ENCODE measurements at places on chromosomes 5 and 9.
A peak's percentile ranks its signal among the peaks of the same experiment; 100 is the strongest.

GRCh38 chr5:79759436-79759835, 69.8 kb downstream of the CMYA5 start:
- DNase-seq = no peak

GRCh38 chr5:35999547-35999946, 8.4 kb upstream of the UGT3A1 start:
- DNase-seq = no peak

DNA sequence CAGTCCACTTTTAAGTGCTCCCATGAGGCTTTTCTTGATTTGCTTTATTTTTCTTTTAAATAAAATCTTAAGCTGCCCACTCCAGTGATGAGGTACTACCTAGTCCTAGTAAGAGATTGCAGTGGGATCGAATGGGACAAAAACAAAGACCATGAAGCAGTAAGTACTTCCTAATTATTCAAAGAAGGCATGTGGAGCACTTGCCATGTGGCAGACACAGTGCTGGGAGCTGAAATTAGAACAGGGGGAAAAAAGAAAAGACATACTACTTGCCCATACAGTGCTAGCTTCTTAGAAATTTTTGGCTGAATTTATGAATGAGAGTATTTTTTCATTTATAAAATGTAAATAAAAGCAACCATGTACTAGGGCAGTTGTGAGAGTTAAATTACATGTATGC, 239.9 kb upstream of the TNC start:
- DNase-seq = no peak

- no peak for DNase-seq
These were observed 342.1 kb downstream of the PRR16 start for GRCh38 chr5:120806202-120806601.

DNA sequence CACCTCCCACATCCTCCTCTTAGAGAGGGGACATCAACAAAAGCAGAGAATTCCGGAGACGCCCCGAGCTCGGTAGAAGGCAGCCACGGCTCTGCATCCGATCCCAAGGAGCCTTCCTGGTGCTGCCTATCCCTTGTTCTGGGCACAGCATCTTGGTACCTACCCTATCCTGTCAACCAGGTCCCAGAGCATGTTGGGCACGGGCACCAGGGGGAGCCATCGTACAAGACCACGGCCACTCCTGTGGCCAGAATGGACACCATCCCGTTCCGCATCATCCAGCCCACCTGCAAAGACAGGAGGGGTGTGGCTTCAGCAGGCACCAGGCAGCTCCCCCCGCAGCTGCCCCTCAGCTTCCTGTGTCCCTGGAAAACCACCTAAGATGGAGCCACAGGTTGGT, 62.7 kb upstream of the ZNF354A start:
- DNase-seq = peak; percentile 43

DNA sequence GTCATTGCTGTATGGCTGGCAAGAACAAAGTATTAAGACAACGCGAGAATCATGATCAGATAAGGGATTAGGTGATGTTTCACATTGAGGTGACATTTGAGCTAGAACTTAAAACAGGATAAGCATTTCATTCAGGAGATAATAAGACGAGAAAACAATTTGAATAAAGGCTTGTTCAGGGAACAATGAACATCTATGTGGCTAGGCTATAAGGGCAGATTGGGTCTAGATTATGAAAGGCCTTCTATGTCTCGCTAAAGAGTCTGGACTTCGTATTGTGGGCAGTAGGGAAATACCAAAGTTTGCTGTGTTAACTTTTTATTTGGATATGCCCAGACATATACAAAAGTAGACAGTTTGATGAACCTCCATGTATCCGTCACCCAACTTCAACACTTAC, 6.9 kb downstream of the MRPL22 start:
- DNase-seq = no peak

DNA sequence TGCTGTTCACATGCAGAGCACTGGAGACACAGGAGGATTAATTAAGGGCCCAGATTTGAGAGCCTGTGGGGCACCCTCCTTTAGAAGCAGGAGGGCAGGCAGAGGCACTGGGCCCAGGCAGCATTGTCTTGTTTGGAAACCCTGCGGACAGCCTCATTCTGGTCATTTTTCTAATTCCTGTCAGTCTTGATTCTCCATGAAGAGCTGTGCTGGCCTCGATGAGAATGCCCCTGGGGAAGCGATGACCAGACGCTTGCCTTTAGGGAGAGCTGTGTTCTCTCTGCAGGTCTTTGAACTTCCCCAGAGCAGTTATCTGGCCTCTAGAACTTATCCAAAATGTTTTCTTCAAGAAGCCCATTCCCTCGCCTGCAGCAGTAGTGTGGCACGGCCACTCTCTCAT, 117.8 kb upstream of the PTCH1 start:
- no peak for DNase-seq

DNA sequence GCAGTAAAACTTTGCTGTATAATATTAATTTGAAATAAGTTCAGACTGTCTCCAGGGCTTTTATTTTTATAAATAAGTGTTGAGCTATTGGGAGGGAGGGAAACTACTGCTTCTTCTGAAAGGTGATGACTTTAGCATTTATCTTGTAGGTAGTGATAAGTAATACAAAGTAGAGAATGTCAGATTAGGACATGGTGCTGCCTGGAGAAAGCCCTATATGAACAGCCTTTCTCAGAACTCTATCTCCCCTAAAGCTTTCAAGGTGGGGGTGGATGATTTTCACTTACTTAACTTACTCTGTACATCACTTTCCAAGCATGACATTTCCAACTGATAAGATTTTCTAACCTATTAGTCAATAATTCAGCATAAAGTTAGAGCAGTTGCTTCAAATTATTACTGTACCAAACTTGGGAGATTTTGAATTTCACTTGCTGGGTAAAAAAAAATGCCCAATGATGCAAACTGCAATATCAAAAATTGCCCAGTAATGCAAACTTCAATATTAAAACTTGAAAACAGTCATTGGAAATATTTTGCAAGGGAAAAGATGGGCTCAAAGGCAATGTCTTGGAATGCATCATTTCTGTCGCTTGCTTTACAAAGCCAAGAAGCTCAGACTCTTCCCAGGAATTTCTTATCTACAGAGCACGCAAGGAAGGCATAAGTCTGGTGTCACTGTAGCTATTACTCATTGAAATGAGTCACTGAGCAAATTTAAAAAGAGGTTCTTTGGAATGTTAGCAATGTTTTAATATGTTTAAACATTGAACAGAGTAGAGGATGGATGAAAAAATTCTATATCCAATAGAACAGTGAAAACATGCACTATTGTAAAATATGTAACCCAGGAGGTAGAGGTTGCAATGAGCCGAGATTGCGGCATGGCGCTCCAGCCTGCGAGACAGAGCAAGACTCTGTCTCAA, 569.5 kb downstream of the PSAT1 start:
- DNase-seq = no peak

- no peak for DNase-seq
These were observed 56.2 kb upstream of the LPAR1 start for GRCh38 chr9:111094433-111094924.

Data from NCI-H146 (cell line).